ENCODE measurements at places on chromosomes 4 and X.

GRCh38 chrX:55488006-55488592, 1.5 kb downstream of the USP51 start:
- no peak for DNase-seq

- no peak for DNase-seq
These were observed 112.5 kb downstream of the CCNG2 start for GRCh38 chr4:77269505-77269904.

DNA sequence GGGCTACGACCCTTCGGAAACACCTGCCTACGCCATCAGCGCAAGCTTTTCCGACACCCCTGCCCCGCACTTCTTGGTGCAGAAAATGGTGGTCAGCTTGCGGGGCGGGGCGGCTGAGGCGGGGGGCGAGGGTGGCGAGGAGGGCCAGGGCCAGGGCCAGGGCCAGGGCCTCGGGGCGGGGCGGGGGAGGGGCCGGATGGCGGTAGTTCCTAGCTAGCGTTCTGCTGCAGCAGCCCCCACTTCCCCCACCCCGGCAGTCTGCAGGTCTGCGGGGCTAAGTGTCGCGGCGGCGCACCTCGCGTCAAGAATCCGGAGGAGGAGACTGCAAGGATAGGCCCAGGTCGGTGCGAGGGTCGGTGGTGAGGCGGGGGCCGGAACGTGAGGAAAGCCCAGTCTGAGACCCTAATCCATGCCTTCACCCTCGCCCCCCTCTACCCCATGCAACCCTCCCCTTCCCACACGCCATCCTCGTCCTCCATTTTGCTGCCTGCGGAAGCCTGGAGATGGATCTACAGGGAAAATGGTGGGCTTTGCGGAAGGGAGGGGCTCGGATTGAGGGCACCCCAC, 600 bp downstream of the BEX4 start:
- DNase-seq: no peak

- DNase-seq: no peak
These were observed 187.7 kb upstream of the NUDT10 start for GRCh38 chrX:51144828-51145442.

- DNase-seq: peak; percentile 52
These were observed 7.0 kb downstream of the CYBB start for GRCh38 chrX:37786624-37787422.

- no peak for DNase-seq
These were observed 10.6 kb downstream of the SULT1E1 start for GRCh38 chr4:69849297-69849696.
